ENCODE measurements at places on chromosomes 3 and 15. TPM values are rescaled to one million over a fixed set of nuclear protein-coding genes. Genes with fewer than 3 reads are reported as not detected.
A peak's percentile ranks its signal among the peaks of the same experiment; 100 is the strongest.

The IGSF10 gene
- total RNA-seq, result 3.5 TPM

DNA sequence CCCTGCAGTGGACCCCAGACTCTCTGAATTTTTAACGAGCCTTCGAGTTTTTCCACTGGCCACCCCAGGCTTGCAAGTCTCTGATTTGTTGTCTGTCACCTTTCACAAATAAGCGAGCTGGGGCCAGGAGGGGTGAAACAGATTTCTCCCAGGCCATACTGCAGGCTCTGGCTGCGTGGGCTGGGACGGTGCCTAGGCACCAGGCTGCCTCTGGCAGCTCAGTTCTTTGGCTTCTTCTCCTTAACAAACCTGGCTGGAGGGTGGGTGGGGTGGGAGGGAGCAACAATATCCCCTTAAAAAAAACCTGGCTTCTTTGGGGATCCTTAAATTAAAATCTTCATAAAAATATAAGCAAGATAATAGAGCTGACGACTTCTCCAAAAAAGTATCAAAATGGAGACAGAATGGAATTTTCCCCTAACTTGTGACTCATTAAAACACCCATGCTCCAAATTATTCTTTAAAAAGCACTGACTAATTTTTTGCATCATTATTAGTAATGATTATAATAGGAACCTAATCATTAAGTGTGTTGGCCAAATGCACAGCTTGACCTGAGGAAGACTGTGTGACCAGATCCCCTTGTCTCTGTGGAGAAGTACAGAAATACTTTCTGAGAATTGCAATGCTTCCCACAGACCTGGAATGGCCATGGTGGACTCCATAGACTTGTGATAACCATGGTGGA lies 84.1 kb downstream of the SNRK start:
- H3K27ac ChIP-seq, result no peak overlapping the region
- H3K4me3 ChIP-seq, result no peak overlapping the region
- no peaks in the 10 kb centered on the region for H3K36me3 ChIP-seq
- peaks cover 15% of the 10 kb centered on the region for H3K4me1 ChIP-seq
- DNase-seq, result no peak

GRCh38 chr3:71322154-71322553 lies 261.4 kb downstream of the FOXP1 start:
- H3K4me3 ChIP-seq, result no peak overlapping the region
- H3K27ac ChIP-seq, result no peak overlapping the region
- no peaks in the 10 kb centered on the region for H3K27me3 ChIP-seq
- DNase-seq, result no peak

DNA sequence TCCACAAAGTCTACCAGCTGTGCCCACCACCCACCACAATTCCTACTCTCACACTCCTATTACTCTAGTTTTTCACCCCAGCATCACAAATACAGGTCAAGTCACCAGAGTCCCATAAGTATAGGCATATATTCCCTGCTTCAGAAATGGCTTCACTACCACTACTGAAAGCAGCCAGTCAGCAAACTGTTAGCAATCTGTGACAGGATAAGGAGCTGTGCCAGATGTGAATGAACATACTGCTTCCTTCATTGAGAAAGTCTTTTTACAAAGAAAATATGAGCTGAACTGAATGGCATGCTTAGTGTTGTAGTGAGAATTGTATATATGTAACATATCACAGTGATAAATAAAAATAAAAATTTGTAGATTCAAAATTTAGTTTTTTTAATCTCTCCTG lies 76.8 kb downstream of the C3orf85 start:
- no peak for DNase-seq
- H3K27me3 ChIP-seq, result no peaks in the 10 kb centered on the region
- H3K27ac ChIP-seq, result no peak overlapping the region
- H3K36me3 ChIP-seq, result no peaks in the 10 kb centered on the region

- H3K4me1 ChIP-seq, result no peaks in the 10 kb centered on the region
- H3K27ac ChIP-seq, result no peak overlapping the region
- H3K4me3 ChIP-seq, result no peak overlapping the region
- no peaks in the 10 kb centered on the region for H3K36me3 ChIP-seq
- H3K27me3 ChIP-seq, result no peaks in the 10 kb centered on the region
- DNase-seq, result no peak
These were observed 394.0 kb downstream of the LRTM1 start for GRCh38 chr3:54533856-54534255.

- H3K4me3 ChIP-seq, result no peak overlapping the region
- DNase-seq, result no peak
- no peak overlapping the region for H3K27ac ChIP-seq
- no peaks in the 10 kb centered on the region for H3K4me1 ChIP-seq
These were observed 50.2 kb upstream of the NSMCE3 start for GRCh38 chr15:29319823-29320222.

DNA sequence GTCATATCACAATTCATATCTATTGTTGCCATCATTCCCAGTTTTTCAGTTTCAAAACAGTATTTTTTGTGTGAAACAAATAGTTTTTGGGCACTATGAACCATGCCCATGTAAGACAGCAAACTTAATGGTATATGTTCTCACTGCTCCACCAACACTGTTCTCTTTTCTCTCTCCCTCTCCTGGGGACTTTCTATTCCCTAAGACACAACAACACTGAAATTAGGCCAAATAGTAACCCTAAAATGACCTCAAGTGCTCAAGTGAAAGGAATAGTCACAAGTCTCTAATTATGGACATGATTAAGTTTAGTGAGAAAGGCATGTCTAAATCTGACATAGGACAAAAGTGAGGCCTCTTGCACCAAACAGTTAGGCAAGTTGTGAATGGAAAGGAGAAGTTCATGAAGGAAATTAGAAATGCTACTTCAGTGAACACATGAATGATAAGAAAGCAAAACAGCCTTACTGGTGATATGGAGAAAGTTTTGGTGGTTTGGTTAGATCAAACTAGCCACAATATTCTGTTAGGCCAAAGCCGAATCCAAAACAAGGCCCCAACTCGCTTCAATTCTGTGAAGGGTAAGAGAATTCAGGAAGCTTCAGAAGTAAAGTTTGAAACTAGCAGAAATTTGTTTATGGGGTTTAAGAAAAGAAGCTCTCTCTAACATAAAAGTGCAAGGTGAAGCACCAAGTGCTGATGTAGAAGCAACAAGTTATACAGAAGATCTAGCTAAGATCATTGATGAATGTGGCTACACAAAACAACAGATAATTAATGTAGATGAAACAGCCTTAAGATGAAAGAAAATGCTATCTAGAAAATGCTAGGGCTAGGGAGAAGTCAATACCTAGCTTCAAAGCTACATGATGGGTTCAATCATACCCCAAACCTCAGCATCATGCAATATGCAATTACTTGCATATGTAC lies 104.2 kb downstream of the CBLB start:
- no peak for DNase-seq
- peaks cover 23% of the 10 kb centered on the region for H3K4me1 ChIP-seq
- no peak overlapping the region for H3K4me3 ChIP-seq
- H3K27ac ChIP-seq, result no peak overlapping the region
- H3K36me3 ChIP-seq, result no peaks in the 10 kb centered on the region

- H3K27ac ChIP-seq, result peak overlapping the region; percentile 25
- peaks cover 7% of the 10 kb centered on the region for H3K36me3 ChIP-seq
- DNase-seq, result no peak
These were observed 23.6 kb downstream of the ANXA2 start for GRCh38 chr15:60374209-60374608.
